Hematopoietic multipotent progenitor cell treated with erythropoietin and hydrocortisone succinate and interleukin-3 and kit ligand, for 15 days (in vitro differentiated cells): ENCODE measurements at places on chromosomes 6 and 20.

GRCh38 chr20:43975096-43975768, 60.6 kb downstream of the TOX2 start:
- DNase-seq: no peak

GRCh38 chr6:15400572-15401004, 154.7 kb downstream of the JARID2 start:
- no peak for DNase-seq

- no peak for DNase-seq
Observed at GRCh38 chr20:14113416-14113815, 118.1 kb downstream of the MACROD2 start.

DNA sequence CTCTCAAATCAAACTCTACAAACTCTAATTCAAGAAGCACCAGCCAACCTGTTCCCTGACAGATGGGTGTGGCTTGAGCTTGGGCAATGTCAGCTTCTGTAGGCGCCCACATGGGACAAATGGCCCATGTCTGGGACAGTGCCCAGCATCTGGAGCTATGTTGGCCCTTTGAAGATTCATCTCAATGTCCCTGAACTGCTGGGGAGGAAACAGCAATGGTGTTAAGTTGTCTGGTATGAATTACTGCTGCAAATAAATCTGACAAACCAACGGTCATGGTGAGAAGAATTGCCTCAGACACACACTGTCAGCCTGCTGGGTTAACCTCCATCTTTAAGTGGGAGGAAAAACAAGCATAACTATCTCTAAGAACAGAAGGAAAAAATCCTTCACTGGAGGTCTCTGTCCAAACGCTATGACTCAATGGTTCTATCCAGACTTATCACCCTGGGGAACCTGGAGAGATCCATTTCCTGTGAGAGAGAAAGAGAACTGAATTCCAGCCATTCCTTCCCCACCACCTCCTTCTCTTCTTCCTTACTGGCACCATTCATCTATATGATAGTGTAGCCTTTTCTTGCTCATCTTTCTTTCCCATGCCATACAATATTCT, 274.9 kb downstream of the CDH26 start:
- DNase-seq: no peak

DNA sequence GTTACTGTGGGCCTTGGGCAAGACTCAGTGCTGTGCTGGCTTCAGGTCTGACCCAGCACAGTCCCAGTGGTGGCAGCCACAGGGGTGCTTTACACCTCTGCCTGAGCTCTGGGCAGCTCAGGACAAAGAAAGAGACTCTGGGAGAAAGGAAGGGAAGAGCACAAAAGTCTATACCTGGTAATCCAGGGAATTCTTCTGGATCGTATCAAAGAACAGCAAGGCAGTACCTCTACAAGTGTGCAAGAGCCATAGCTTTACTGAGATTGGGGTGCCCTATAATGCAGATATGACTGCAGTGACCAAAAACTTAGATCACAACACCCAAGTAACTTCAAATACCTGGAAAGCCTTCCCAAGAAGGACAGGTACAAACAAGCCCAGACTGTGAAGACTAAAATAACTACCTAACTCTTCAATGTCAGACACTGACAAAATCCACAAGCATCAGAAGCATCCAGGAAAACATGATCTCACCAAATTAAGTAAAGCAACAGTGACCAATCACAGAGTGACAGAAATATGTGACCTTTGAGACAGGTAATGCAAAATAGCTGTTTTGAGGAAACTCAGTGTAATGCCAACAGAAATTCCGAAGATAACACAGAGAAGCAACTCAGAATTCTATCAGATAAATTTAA, 47.9 kb upstream of the LIN28B start:
- no peak for DNase-seq

GRCh38 chr20:5654557-5654956, 95.6 kb upstream of the SHLD1 start:
- DNase-seq: no peak

GRCh38 chr6:42819803-42820511, 38.1 kb downstream of the BICRAL start:
- DNase-seq: no peak

GRCh38 chr6:43307451-43308100, 1.1 kb downstream of the CRIP3 start:
- DNase-seq: no peak

GRCh38 chr6:3281631-3282475, 23.1 kb downstream of the PSMG4 start:
- DNase-seq: no peak

DNA sequence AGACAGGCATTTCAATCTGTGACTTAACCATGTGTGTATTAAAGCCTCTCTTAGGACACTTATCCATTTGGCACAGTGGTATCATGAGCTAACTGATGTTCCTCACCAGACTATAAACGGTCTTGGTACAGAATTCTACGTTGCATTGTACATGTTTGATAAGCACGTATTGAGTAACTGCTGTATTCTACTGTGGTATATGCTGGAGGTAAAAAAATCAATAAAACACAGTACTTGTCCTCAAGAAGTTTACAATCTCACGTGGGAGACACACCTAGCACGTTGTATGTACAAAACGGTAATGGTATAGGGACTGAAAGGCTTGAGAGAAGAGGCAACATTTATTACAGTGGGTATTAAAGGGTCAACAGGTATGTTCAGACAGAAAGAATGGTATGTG, 33.2 kb upstream of the FAM83C start:
- no peak for DNase-seq

DNA sequence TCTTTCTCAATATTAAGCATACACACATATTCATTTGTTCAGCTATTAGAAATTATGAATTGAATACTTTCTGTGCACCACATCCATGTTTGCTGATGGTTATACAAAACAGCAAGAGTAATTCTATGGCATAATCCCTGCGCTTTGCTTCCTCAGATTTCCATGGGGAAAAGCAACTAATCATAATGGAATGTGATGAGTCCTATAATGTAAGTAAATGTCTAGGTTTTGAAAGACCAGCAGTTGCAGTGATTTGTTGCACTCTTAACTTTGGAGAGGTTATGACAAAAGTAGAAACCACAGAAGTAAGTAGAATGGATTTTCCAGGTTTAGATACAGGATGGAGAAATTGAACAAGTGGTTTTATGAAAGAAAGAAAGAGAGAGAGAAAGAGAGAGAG, 652.1 kb downstream of the CBLN4 start:
- DNase-seq: no peak

DNA sequence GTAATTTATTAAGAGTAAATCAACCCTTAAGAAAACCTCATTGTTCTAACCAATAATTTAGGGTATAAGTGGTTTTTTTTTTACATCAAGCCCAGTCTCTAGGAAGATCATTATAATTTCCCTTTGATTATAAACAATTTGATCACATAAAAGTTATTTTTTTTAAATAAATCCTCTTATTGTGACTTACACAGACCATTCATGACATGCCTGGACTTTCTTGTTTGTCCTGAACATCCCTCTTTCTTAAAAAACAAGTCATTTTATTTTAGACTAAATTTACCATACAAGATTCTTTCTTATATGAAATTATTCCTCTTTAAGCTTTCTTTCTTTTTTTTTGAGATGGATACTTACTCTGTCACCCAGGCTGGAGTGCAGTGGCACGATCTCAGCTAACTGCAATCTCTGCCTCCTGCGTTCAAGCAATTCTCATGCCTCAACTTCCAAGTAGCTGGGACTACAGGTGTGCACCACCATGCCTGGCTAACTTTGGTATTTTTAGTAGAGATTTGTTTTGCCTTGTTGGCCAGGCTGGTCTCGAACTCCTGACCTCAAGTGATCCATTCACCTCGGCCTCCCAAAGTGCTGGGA, 53.6 kb upstream of the AGPAT4 start:
- no peak for DNase-seq

- DNase-seq: no peak
Observed at GRCh38 chr20:59318201-59318790, 17.9 kb downstream of the EDN3 start.

- DNase-seq: no peak
Observed at GRCh38 chr6:145544041-145544440, 191.3 kb downstream of the EPM2A start.

GRCh38 chr6:56949925-56950495, 4.9 kb upstream of the BEND6 start:
- DNase-seq: no peak

GRCh38 chr20:35302421-35303335, 10.5 kb upstream of the FAM83C start:
- no peak for DNase-seq

- no peak for DNase-seq
Observed at GRCh38 chr20:50348096-50348495, 157.5 kb downstream of the CEBPB start.

DNA sequence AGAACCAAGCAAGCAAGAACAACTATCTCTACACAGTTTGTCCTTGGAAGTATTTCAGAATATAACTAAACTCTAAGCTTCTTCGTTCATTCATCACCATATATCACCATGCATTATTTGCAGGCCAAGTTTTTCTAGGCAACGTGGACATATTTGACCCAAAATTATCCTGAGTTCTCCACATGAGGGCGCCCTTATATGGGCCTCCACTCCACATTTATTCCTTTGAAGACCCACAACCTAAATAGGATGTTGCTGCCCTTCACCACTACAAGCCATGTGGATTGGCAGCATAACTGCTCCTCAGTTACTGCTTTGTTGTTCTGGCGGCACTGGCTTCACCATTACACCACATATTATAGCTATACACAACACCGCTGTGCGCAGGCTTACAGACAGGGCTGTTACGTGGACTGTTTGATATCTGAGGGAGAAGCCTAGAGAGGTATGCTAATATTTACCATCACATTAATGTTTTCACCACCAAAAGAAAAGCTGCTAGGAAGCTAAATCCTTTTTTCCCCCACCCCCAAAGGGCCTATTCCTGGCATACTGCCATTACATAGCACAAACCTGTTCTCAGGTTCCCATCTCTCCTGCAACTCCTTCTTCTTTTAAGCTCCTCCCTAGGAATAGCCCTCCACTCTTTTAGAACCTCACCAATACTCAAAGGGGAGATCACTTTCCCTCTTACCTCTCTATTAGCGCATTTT, 411.7 kb downstream of the C6orf118 start:
- DNase-seq: no peak
